ENCODE measurements at places on chromosomes 2 and 18. TPM values are rescaled to one million over a fixed set of nuclear protein-coding genes. Genes with fewer than 3 reads are reported as not detected.

DNA sequence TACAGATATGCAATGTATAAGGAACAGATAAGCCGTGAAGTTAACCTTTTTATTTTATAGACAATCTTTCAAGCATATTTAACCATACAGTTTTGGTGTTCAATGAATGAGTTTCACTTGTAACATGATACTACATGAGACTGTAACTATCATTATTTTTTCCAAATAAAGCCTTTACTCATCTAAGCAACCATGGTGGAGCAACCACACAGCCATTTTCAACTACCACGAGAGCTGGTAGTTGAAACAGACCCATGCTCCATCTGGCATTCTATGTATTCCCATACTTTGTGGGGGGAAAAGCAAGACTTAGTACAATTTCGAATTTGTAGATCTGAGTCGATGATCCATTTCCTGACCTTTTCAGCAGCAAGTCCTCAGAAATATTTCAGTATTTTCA, 159.3 kb upstream of the RND3 start:
- DNase-seq, result no peak

GRCh38 chr2:71503837-71504236, 50.5 kb downstream of the DYSF start:
- peak; percentile 14 for DNase-seq

DNA sequence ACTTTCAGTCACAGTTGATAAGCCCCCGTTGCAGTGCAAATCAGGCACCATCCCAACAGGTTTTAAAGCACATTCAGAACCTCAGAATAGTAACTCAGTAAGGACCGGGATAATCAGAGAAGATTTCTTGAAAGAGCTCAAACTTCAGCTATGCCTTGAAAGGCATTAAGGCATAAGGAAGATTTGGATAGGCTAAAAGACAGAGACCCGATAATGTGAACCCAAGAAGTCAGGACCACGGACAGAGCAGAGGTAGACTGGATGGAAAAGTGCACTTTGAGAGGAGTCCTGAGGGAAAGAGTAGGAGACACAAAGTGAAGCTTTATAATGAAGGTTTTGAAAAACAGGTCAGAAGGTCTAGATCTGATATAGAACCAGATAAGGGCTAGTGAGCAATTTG, 36.9 kb upstream of the KLF7 start:
- DNase-seq, result peak; percentile 74

DNA sequence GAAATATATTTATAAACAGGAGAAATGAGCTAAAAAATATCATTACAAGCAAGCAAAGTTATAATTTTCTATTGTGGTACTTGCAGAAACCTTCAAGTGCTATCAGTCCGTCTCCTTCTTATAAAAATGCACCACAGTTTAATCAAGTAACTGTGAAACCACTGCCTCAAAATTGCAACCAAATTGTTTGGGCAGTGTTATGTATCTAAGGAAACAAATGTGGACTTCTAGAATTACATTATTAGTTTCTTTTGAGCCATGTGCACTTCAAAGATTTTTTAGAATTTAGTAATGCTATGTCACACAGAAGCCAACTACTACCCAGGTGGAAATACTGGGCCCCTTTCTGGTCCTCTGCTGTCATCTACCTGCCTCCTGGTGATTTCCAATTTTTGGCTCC, 495.6 kb downstream of the NYAP2 start:
- DNase-seq, result peak; percentile 7

DNA sequence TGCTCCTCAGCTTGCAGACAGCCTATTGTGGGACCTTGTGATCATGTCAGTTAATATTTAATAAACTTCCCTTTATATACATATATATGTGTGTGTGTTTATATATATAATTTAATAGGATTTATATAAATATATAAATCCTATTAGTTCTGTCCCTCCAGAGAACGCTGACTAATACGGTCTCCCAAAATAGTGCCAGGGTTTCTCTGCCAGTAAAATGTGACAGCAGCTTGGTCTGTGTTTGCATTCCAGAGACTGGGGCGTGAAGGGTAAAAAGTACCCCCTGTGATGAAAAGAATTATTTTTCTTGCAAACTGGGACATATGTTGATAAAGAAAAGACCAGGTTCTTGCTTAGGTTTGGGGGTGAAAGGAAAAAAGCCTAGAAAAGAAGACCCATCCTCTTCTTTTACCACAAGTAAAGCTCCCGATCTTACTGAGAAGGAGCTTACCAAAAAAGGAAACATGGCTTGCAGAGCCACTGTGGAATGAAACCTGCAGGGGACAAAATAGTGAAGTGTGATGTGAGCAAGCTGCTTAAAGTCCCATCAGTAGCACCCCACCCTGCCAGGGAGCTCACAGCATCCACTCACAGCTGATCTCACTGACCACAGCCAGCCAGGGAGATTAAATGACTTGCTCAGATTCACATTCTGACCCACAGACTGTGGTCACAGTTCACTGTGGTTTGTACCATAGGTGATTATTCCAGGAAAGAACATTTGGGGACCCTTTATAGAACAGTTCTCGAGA, 110.9 kb upstream of the RMP24 start:
- no peak for DNase-seq

DNA sequence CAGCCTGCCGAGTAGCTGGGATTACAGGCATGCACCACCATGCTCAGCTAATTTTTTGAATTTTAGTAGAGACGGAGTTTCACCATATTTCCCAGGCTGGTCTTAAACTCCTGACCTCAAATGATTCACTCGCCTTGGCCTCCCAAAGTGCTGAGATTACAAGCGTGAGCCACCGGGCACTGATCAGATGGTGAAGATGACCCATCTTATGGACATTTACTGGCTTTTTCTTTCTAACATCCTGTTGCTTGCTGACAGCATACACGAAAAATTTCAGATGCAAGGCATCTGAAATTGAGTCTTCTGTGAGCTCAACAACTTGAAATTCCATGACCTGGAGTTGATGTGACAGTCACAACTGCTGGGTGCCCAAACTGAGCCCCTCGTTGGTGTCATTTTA, 859.5 kb upstream of the CNTNAP5 start:
- DNase-seq, result no peak

- DNase-seq, result no peak
These were observed 65.8 kb upstream of the HS6ST1 start for GRCh38 chr2:128384446-128384845.

- no peak for DNase-seq
These were observed 120.7 kb downstream of the PLA2R1 start for GRCh38 chr2:159941729-159942128.

DNA sequence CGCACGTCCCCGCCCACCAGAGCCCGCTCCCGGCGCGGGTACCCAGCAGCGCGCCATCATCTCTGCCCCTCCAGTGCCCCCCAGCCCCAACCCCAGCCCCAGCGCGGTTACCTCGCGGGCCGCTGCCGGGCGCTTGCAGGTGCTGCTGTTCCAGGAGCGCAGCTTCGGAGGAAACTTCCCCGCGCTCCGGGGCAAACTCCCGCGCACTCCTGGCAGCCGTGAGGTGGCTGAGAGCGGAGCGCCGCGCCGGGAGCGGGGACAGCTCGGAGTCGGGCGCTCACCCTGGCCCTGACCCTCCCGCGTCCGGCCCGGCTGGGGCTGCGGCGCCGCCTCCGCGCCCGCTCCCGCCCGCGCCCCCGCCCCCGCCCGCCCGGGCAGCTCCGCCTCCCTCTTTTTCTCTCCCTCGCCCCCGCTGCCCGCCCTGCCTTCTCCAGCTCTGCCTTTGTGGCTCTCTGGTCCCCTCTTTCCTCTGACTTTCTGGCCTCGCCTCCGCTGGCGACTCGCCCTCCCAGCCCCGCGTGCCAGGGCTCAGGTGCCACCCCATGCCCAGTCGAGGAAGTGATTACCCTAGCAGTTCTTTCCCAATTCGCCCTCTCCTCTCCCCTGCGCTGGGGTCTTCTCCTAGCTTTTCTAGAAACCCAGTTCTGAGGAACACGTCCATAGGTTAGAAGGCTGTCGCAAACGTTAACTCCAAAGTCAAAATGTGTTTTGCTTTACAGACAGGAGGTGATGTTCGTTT, at the start of gene CHST9:
TSS of gene CHST9 (minus strand) at position 284 of the 739 bp plus-strand sequence. CDS start 42,499 bp downstream, outside the sequence.
- DNase-seq, result no peak

GRCh38 chr2:228986961-228987360, 284.1 kb downstream of the PID1 start:
- no peak for DNase-seq

The SGPP2 gene
- 1.2 TPM for total RNA-seq

The TSPYL6 gene
- total RNA-seq, result 0.24 TPM

The MARCO gene
- total RNA-seq, result not detected

The TACR1 gene
- 8.2 TPM for total RNA-seq

Data from umbilical cord (tissue), 2 donors.